GM04504 (cell line): ENCODE measurements at places on chromosomes 2 and 18.
A peak's percentile ranks its signal among the peaks of the same experiment; 100 is the strongest.

GRCh38 chr18:10304853-10305252 lies 149.6 kb upstream of the APCDD1 start:
- DNase-seq, result peak; percentile 88

- no peak for DNase-seq
These were observed 12.1 kb downstream of the PTMA start for GRCh38 chr2:231720292-231720986.

- DNase-seq, result no peak
These were observed 168.1 kb upstream of the RMP24 start for GRCh38 chr18:35804377-35804776.

DNA sequence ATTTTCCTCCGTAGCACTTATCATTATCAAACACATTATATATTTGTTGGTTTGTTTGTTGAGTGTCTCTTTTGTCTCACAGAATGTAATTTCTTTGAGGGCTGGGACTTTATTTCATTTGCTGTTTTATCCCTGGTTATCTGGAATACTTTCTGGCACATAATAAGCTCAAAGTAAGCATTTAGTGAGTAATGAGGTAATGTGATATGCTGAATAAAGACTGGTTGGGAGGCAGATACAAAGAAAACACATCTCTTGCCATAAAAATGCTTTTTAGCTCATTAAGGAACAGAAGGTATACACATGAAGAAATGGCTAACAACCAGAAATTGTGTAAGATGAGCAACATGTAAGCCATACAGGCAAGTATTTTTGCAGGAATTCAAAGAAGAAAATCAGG lies 1411.8 kb downstream of the LRP1B start:
- DNase-seq, result no peak

DNA sequence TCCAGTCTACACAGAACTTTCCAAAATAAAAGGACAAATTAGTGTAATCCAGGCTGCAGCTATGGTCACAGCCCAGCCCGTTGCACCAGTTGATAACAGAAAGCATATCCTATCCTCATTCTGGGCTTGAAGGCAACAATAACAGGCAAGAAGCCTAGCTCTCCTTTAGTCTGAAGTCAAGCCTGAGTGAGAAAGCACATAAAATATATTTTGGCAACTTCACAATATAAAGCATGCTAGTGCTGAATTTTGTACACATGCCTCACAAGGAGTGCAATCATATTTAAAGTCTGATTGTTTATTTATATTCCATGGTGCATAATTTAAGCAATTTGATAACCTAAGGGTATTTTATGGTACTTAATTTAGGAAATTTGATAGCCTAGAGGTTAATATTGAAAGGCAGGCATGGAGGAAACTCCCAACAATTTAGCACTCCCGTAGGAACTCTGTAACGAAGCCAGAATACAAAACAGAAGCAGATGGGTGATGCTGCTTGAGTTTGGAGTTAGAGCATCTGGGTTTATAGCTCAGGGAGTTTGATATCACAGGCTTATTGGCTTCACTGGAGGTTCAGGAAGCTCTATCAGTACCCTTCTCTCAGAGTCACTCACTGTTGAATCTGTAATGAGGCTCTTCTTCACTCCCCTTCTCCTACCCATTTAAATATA lies 1199.1 kb upstream of the GYPC start:
- no peak for DNase-seq

- no peak for DNase-seq
These were observed 30.1 kb downstream of the CAPN14 start for GRCh38 chr2:31187166-31187565.

DNA sequence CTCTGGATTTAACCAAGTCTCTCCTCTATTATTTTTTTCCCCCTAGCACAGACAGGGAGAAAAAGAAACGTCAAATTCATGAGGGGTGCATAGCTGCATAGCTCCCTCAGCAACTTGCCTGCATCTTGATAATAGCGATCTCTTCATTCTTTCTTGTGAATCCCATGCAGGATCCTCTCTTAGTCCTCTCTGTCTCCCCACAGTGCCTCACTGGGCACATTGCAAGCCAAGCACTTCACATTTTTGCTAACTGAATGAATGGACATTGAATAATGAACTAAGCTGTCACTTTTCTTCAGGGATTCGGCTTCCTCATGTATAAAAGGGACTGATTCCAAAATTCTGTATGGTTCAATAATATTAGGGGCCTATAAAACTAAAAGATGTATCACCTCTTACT lies 2.9 kb upstream of the EPB41L3 start:
- DNase-seq, result no peak

GRCh38 chr2:23850564-23851256 lies 76.2 kb downstream of the ATAD2B start:
- no peak for DNase-seq

DNA sequence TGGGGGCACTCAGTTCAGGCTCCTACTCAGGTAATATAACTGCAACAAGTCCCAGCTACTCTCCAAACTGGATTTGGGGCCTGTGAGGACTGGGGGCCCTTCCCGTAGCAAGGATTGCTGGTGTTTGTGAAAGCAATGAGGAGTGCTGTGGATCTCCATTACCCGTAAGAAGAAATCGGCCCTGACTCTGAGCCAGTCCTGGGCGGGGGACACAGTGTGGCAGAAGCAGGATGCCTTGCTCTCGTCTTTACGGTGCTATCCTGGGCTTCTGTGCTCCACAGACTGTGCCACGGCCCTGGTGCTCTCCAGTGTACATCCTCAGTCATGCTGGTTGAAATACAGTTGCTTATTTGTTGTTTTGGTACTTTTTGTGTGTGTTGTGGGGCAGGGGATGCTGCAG lies 172.9 kb downstream of the NDUFA10 start:
- DNase-seq, result no peak

DNA sequence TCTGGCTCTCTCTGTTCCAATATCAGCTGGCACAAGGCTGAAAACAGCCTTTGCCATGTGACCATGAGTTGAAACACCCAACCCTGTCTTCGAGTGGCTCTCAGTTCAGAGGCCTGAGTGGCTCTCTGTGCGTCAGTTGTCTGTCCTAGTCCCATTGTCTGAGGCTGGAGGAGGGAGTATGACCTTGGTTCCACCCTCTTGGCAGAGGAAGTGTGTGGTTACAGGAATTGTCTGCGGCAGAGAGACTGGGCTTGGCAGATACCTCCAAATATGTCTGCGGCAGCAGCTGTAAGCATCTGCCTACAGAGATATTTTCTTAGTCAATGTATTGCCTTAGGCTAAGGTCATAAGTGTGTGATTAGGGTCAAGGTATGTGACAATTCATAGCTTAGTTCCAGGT lies 32.6 kb downstream of the CNGA3 start:
- DNase-seq, result peak; percentile 19

DNA sequence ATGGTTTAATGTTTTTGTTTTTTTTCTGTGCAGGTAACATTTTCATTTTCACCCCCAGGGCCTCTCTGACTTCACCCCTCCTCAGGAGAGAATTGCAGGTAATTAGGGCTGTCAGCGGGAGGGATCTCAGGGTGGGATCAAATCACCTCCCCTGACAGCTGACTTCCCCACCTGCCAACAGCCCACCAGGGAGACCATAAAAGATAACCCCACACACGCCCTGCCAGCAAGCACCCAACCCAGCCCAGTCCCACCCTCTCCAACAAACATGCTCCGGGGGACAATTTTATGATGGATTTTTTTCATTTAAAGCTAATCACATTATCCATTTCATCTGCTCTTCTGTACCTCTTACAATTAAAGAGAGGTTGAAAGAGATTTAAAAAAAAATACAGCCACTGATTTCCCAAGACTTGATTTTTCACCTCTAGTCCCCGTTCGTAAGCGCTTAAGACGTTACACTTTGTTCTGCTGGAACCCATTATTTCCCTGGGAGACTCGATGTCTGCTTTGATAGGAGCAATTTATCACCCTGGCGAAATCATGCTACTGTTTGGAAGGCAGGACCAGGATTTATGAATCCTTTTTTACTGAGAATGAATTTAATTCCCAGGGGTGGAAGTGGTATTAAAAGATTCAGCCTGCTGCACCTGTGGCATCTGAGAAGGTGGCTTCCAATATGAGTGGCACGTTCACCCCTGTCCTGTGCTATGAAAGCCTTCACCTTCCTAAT lies 232.9 kb upstream of the ID2 start:
- no peak for DNase-seq
